Activated T-helper 2 cell treated with anti-CD3 and anti-CD28 coated beads, Interferon-gamma antibody, Interleukin-2, Interleukin-4, amounts not matched to agents 10 μg/mL and 5 μg/mL and 100 μg/mL, durations not matched to agents 14 hours and 24 hours and 36 hours (primary cell): ENCODE measurements at places on chromosomes 13 and 19.

DNA sequence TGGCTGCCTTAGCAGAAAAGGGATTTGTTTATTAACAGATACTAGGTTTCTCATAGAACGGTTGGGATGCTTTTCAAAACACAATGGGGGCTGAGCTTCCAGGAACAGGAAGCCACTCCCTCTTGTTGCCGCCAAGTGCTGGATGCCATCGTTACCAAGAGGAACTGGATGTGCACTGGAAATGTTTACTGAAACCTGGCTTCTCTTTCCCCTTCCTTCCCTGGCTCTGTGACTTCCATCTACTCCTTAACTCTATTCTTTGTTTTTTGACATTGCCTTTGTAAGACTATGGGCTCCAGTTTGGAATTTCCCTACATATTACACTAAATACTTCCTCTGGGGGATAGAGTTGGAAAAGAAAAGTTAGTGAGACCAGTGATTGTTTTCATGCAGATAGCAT, 11.7 kb upstream of the KL start:
- H3K4me1 ChIP-seq, result no peaks in the 10 kb centered on the region
- H3K27ac ChIP-seq, result no peak overlapping the region
- no peak for DNase-seq
- peaks cover 6% of the 10 kb centered on the region for H3K36me3 ChIP-seq

DNA sequence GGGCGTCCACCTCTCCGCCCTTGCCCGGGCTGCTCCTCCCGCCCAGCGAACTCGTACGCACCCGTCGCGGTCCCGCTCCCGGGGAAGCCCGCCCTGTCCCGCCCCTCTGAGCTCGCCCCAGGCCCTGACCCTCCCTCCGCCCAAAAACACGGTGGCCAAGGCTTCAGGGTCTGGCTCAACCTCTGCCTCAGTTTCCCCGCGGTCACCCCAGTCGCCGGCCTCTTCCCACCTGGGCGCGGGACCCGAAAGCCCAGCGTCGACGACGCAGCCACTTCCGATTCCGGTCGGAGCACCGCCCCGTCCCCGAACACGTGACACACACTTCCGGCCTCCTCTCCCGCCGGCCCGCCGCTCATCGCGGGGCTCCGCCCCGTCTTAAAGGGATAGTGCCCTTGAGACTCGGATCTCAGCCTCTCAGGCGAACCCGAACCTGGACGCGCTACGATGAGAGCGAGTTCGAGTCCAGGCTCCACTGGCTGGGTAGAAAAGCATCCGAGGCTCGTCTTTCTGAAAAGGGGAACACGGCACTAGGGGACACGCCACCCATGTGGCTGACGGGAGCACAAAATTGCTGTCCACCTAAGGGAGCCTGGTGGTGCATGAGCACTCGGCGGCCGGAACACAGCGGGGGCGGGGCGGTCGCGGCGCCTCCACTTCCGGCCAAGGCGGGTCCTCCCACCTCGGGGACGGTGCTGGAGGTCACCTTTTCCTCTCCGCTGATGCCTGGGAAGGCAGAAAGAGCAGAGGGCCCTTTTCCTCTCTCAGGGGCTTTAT, at the start of gene C19orf25:
TSS of gene C19orf25 (minus strand) at position 282 of the 774 bp plus-strand sequence. CDS start 312 bp downstream, outside the sequence.
- peak within 1 kb of the TSS; percentile 93 for H3K27ac ChIP-seq
- peak within 1 kb of the TSS; percentile 96 for H3K4me3 ChIP-seq
- DNase-seq, result peak; percentile 92

DNA sequence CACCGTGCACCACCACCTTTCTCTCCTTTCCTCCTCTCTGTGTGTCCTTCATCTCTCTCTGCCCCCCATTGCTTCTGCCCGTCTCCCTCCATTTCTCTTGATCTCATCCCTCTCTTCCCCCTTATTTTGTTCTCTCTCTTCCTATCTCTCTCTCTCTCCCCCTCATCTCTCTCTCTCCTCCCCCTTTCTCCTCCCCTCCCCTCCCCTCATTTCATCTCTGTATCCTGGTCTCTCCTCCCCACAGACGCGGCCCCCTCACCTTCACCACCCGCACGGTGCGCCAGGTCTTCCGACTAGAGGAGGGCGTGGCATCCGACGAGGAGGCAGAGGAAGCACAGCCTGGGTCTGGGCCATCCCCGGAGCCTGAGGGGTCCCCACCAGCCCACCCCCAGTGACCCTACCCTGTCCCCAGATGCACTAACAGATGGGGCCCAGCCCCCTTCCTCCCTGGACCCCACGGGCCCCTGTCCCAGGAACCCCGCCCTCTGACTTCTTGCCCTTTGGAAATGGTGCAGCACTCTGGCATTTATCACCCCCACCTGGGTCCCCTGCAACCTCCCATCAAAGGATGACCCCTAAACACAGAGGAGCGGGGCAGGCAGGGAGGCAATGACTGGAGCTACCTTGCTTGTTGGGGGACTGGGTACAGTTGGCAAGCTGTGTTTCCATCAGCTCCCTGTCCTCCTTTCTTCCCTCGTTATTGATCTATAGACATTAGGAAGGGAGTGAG, 19.6 kb downstream of the KCNC3 start:
- no peak for DNase-seq
- peaks cover 2% of the 10 kb centered on the region for H3K4me1 ChIP-seq
- no peak overlapping the region for H3K4me3 ChIP-seq
- peaks cover 61% of the 10 kb centered on the region for H3K27me3 ChIP-seq

GRCh38 chr19:52258426-52258825, 11.0 kb upstream of the ZNF766 start:
- no peaks in the 10 kb centered on the region for H3K27me3 ChIP-seq
- no peak overlapping the region for H3K27ac ChIP-seq
- DNase-seq, result no peak
- no peak overlapping the region for H3K4me3 ChIP-seq
- no peaks in the 10 kb centered on the region for H3K4me1 ChIP-seq

DNA sequence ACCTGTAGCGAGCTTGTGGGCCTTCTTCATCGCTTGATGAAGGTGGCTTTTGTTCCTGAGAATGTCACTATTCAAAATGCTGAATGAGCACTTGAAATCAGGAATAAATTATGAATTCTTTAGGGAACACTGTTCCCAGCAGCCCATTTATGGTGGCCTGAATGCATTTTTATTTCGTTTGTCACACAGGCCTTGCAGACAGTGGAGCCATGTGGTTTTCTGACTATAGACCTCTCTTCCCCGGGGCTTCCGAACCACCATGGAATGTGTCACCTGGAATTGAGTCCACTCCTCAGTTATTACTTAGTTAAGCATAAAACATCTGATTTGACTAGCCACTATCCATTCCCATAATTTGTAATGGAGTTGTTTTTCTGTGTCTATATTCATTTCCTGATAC, 396.9 kb downstream of the IRS2 start:
- no peak overlapping the region for H3K27ac ChIP-seq
- no peaks in the 10 kb centered on the region for H3K4me1 ChIP-seq
- H3K36me3 ChIP-seq, result no peaks in the 10 kb centered on the region
- no peak for DNase-seq

DNA sequence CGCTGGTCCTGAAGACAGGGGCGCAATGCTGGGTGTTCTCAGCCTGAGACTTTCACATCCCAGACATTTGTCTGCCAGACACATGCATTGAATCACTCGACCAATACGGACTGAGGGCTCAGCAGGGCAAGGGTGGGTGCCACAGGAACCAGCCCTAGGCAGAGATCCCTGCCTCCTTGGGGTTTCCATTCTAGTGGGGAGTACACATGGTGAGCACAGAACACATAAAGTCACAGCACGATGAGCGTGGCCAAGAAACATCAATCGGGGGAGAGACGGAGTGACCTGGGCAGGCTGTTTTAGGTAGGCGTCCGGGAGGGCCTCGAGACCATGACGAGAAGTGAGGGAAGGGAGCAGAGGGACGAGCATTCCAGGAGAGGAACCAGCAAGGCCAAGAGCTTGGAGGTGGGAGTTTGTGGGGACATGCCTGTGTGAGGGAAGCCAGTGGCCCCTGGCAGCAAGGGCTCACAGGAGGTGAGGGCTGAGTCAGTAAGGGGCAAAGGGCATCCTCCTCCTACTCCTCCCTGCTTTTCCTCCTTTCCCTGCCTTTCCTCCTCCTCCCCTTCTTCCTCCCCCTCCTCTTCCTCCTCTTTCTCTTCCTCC, 126.3 kb upstream of the PEG3 start:
- no peak overlapping the region for H3K27ac ChIP-seq
- no peak for DNase-seq
- H3K27me3 ChIP-seq, result no peaks in the 10 kb centered on the region
- H3K36me3 ChIP-seq, result no peaks in the 10 kb centered on the region
- H3K4me1 ChIP-seq, result no peaks in the 10 kb centered on the region
- H3K4me3 ChIP-seq, result no peak overlapping the region

GRCh38 chr19:53015730-53016129, 2.0 kb downstream of the ERVV-1 start:
- no peaks in the 10 kb centered on the region for H3K27me3 ChIP-seq
- no peaks in the 10 kb centered on the region for H3K36me3 ChIP-seq
- H3K4me1 ChIP-seq, result no peaks in the 10 kb centered on the region
- no peak for DNase-seq
- H3K27ac ChIP-seq, result no peak overlapping the region

DNA sequence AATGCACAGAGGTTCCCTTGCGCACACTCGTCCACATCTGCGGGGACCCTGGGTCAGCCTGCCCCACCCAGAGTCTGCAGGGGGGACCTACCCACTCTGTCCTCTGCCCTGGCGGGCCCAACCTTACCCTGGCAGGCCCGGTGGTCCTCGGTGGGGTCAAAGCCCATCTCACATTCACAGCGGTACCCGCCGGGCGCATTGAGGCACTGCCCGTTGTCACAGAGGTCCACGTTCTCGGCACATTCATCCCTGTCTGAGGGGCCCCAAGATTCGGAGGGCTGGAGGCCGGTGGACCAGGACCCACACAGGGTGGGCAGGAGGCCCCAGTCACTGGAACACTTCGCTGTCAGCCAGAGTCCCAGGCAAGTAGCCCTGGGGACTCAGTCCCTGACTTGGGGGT, 38.5 kb downstream of the FBN3 start:
- no peaks in the 10 kb centered on the region for H3K36me3 ChIP-seq
- H3K4me1 ChIP-seq, result no peaks in the 10 kb centered on the region
- H3K27me3 ChIP-seq, result no peaks in the 10 kb centered on the region
- H3K4me3 ChIP-seq, result no peak overlapping the region
- no peak overlapping the region for H3K27ac ChIP-seq

- DNase-seq, result no peak
- no peaks in the 10 kb centered on the region for H3K36me3 ChIP-seq
- no peaks in the 10 kb centered on the region for H3K27me3 ChIP-seq
- H3K4me3 ChIP-seq, result peak overlapping the region; percentile 17
- H3K4me1 ChIP-seq, result peaks cover 30% of the 10 kb centered on the region
- H3K27ac ChIP-seq, result peak overlapping the region; percentile 84
Measured at GRCh38 chr19:3818466-3818865, 32.3 kb upstream of the MATK start.

- no peaks in the 10 kb centered on the region for H3K27me3 ChIP-seq
- no peak for DNase-seq
- no peak overlapping the region for H3K4me3 ChIP-seq
- H3K36me3 ChIP-seq, result no peaks in the 10 kb centered on the region
Measured at GRCh38 chr13:79997244-79997643, 343.7 kb downstream of the SPRY2 start.

- H3K27ac ChIP-seq, result no peak overlapping the region
- no peak for DNase-seq
- H3K4me3 ChIP-seq, result no peak overlapping the region
- no peaks in the 10 kb centered on the region for H3K36me3 ChIP-seq
Measured at GRCh38 chr13:72290962-72291681, 424.1 kb upstream of the DACH1 start.

- no peak for DNase-seq
- no peak overlapping the region for H3K27ac ChIP-seq
- H3K4me1 ChIP-seq, result no peaks in the 10 kb centered on the region
Measured at GRCh38 chr13:52366291-52366690, 39.7 kb downstream of the THSD1 start.

- H3K4me3 ChIP-seq, result no peak overlapping the region
- peaks cover 19% of the 10 kb centered on the region for H3K4me1 ChIP-seq
- H3K27me3 ChIP-seq, result peaks cover 11% of the 10 kb centered on the region
- no peaks in the 10 kb centered on the region for H3K36me3 ChIP-seq
Measured at GRCh38 chr19:29645911-29646310, 19.4 kb upstream of the PLEKHF1 start.

DNA sequence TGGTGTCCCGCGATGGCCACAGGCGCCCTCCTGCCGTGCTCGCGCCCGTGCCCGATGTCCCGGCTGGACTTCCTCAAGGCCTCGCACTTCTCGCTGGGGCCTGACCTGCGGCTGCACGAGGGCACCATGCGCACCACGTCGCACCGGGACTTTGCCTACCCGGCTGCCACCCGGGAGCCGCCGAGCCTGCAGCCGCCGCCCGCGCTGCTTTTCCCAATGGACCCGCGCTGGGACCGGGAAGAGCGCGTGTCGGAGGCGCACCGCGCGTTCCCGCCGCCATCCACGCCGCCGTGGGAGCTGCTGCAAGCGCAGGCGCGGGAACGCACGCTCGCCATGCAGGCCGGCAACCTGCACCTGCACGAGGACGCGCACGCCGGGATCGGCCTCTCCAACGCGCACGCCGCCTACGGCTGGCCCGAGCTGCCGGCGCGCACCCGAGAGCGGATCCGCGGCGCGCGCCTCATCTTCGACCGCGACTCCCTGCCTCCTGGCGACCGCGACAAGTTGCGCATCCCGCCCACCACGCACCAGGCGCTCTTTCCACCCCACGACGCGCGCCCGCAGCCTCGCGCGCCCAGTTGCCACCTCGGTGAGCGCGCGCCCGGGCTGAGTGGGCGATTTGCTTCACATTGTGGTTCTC, 12.1 kb upstream of the PEX11G start:
- no peak overlapping the region for H3K27ac ChIP-seq
- H3K36me3 ChIP-seq, result no peaks in the 10 kb centered on the region

GRCh38 chr19:33490041-33490451, 31.5 kb downstream of the PEPD start:
- H3K4me1 ChIP-seq, result no peaks in the 10 kb centered on the region
- no peaks in the 10 kb centered on the region for H3K36me3 ChIP-seq
- no peak overlapping the region for H3K4me3 ChIP-seq
- no peaks in the 10 kb centered on the region for H3K27me3 ChIP-seq

DNA sequence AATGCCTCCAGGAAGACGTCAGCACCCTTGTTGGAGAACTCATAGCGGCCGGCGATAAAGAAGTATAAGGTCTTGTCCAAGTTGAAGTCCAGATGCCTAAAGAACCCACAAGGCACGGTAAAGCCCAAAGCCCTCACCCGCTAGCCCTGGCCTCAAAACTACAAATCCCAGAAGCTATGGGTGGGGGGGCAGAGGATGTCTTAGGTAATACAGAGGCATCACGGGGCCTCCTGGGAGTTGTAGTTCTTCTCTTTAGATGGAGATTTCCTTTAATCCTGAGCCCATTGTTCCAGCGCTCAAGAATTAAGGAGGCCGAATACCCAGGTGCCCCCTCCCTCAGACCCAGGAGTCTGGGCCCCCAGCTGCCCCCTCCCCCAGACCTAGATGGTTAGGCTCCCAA, 10.8 kb downstream of the GYS1 start:
- no peaks in the 10 kb centered on the region for H3K27me3 ChIP-seq
- peaks cover 8% of the 10 kb centered on the region for H3K4me1 ChIP-seq
- H3K4me3 ChIP-seq, result no peak overlapping the region
- H3K36me3 ChIP-seq, result peaks cover 53% of the 10 kb centered on the region
- H3K27ac ChIP-seq, result no peak overlapping the region
- DNase-seq, result no peak

DNA sequence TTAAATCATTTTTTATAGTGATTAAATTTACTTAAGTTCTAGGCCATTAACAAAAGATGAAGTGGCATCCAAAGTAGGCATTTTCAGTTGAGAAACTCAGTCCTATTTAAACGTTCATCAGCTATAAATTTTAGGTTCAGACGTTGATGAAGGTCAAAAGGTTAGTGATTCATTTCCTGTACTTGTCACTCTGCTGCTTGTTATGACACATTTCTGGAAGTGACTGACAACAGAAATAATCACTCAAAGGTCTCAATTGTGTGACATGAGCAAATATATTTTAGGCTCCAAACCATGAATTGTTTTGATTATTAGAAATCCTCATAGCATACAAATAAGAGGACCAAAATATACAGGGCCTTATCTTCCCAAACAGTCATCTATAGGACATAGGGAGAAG, 10.3 kb upstream of the EDNRB start:
- H3K36me3 ChIP-seq, result peaks cover 6% of the 10 kb centered on the region
- peak overlapping the region; percentile 79 for H3K27ac ChIP-seq
- H3K4me1 ChIP-seq, result peaks cover 16% of the 10 kb centered on the region
- DNase-seq, result no peak
